ENCODE measurements at places on chromosomes 2 and 18. TPM values are rescaled to one million over a fixed set of nuclear protein-coding genes. Genes with fewer than 3 reads are reported as not detected.

The GPR75 gene
- total RNA-seq = 2.0 TPM

DNA sequence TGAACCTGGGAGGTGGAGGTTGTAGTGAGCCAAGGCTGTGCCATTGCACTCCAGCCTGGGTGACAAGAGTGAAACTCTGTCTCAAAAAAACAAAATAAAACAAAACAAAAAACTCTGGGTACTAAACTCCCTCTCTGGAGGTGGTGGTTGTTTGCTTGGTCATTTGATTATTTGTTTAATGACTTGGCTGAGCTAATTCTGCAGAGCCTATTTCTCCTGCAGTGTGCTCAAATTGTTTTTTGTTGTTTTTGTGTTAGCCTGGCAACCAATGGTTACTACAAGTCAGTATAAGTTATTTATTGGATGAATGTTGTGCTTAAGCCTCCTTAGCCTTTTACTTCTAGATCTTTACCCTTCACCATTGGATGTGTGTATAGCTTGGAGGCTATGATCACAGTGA, 387.5 kb downstream of the ADCYAP1 start:
- DNase-seq = no peak

The NCKAP1 gene
- 8.7 TPM for total RNA-seq

The HK2 gene
- 54.5 TPM for total RNA-seq

Data from CD8-positive, alpha-beta memory T cell (primary cell).